ENCODE measurements at places on chromosomes 13 and 19.
A peak's percentile ranks its signal among the peaks of the same experiment; 100 is the strongest.

DNA sequence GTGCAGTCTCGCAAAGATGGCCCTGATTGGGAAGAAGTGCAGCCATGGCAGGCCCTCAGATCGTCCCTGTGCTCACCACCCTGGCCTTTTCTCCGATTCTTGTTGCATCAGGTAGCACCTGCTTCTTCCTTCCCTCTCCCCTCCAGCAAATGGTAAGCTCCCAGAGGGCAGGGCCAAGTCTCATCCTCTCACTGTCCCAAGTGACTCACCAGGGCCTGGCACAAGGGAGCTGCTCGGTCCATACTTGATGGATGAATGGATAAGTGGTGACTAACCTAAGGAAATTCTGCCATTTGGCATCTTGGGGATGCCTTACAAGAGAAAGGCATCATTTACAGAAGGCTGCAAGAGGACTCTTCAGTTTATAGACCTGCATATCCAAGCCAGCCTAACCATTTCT, 84.9 kb downstream of the ZIC5 start:
- DNase-seq, result no peak

- peak; percentile 18 for DNase-seq
These were observed 71.9 kb downstream of the FLT1 start for GRCh38 chr13:28423010-28423409.

- no peak for DNase-seq
These were observed 25.3 kb downstream of the PEPD start for GRCh38 chr19:33496038-33496895.

- no peak for DNase-seq
These were observed 78.7 kb upstream of the GPC6 start for GRCh38 chr13:93147946-93148345.

DNA sequence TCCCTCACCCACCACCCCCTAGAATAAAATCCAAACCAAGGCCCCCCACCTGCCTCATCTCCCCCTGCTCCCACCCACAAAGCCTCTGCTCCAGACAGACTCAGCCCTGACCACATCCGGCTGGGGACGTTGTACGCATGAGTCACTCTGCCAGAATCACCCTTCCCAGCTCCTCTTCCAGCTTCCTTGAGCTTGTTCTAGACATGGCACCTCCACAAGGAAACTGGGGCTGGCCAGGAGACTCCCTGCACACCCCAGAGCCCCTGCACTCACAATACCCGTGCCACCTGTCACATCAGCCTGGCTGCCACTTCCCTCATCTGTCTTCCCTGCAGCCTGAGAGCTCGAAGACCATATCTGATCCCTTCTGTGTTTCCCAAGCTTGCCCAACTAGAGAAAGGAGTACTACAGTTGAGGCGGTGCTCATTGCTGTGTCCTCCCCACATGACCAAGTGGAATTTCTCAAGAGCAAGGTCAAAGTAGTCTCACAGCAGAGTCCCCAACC, 9.7 kb downstream of the DEDD2 start:
- no peak for DNase-seq

- no peak for DNase-seq
These were observed 1505.1 kb downstream of the PCDH9 start for GRCh38 chr13:65725006-65725405.

GRCh38 chr13:38348861-38349389, 726 bp upstream of the UFM1 start:
- DNase-seq, result peak; percentile 2

DNA sequence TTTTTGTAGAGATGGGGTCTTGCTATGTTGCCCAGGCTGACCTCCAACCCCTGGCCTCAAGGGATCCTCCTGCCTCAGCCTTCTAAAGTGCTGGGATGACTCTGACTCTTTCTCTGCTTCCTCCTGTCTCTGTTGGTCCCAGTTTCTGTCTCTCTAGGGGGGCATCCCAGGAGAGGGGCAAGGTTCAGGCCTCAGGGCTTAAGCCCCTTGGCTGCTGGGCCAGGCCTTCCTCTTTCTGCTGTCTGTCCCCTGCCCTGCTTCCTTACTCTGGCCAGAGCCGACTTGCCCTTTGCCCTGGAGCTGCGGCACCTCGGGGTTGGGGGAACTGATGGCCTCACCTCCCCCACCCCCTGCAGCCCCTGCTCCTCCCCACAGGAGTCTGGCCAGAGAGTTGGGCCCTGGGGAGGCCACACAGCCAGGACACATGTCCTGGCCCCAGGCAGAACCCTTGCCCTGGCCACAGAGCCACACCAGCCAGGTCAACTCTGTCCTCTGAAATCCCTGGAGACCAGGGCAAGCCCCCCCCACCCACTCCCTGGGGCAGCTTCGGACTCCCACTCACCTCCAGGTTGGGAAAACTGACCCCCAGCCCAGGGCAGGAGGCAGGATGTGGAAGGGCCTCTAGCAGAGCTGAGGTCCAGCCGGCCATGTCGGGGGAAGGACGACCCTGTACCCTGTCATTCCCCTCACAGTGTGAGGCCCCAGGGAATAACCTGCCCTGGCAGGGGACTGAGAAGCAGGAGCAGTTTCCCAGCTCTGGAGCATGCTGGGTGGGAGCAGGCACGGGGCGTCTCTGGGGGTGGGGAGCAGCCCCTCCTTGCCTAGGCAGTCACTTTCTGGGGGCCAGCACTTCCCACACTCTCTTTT, 23.7 kb downstream of the CEBPA start:
- DNase-seq, result no peak

- no peak for DNase-seq
These were observed 90.2 kb downstream of the RAB20 start for GRCh38 chr13:110471156-110471832.

DNA sequence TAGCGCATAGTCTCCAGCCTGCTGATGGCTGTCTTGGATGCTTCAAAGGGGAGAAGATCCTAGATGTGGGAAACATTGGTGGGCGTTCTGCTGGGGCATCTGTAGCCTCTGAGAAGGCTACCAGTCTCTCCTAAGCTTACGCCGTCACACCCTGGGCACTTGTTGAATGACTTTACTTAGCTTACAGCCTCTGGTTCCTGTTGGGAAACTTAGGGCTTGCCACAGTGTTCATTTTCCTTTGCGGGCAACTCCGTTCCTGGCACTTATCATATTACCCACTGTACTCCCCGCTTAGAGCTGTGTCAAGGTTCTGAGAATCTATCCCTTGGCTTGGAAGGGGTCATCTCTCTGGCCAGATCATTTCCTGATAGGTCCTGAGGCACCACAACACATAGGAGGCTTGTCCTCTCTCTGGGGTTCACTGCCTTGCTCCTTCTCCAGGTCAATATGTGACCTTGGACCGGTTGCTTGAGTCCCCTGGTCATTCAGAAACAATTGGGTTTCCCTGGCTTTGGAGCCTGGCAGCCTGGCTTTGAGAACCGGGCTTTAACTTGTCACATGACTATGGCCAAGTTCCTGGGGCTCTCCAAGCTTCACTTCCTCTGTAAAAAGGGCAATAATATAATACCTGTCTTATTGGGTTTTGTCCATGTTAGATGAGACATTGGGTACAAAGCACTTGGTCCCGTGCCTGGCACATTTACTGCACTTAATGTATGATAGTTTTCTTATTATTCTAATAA, 20.5 kb upstream of the ALOX5AP start:
- no peak for DNase-seq

DNA sequence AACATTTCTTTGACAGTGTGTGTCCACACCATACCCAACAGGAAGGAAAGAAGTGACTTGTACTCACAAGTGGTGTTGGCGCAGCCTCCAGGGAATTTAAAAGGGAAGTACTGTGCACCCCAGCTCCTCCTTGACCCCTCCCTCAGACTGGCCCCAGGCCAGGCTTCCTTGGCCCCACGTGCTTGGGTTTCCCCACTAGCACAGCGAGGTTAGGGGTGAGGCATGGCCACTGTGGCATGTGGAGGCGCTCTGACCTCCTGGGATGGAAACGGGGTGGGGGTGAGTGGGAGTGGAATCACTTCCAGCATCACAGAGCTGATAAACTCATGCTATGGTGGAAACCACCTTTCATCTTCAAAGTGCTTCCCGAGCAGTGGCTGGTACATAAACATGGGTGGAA, 168.6 kb downstream of the ZNF536 start:
- no peak for DNase-seq

DNA sequence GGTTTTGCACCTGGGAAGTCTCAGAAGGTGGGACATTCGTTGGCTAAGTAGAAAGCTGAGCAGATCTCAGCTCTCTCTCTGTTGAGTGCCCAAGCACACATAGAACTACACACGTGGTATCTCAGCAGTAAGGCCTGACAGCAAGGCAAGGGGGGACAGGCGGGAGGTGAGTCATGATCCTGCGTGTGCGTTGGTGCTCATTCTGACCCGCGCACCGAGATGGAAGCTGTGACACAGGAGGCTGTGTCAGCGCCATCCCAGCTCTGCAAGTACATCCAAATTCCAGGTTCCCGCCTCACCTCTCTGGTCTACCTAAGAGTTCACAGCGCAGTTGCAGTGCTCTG, 135.7 kb downstream of the USP12 start:
- no peak for DNase-seq

- no peak for DNase-seq
These were observed 485.8 kb downstream of the ZNF536 start for GRCh38 chr19:30857966-30858490.

GRCh38 chr19:2246801-2247361, 2.2 kb upstream of the AMH start:
- no peak for DNase-seq

DNA sequence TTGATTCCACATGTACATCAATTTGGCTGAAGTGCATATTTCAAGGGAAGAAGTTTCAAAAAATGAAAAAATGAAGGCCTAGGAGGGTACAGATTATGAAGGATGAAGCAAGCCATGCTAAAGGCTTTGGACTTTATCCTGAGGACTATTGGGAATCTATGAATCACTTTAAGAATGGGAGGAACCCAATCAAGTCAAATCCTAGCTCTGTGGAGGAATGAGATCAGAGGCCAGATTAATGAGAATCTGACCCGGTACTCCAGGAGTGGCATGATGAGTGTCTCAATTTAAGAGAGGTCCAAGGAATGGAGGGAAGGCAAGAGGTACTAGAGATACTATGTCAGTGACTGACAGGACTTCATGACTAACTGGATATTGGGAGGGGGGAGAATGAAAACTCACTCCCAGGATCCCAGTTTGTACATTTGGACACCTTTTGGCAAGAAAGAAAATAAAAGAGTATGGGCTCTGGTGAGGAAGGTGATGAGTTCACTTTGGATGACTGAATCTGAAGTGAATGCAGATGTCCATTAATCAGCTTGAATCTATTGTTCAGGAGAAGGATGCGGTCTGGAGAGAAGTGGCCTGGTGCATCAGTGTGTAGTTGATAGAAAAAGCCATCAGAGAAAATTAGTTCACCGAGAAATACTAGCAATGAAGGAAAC, 349.0 kb downstream of the EFNB2 start:
- DNase-seq, result no peak

- no peak for DNase-seq
These were observed 12.5 kb upstream of the ZNF675 start for GRCh38 chr19:23699521-23699860.

GRCh38 chr19:10952809-10953208, 8.0 kb upstream of the SMARCA4 start:
- DNase-seq, result no peak

DNA sequence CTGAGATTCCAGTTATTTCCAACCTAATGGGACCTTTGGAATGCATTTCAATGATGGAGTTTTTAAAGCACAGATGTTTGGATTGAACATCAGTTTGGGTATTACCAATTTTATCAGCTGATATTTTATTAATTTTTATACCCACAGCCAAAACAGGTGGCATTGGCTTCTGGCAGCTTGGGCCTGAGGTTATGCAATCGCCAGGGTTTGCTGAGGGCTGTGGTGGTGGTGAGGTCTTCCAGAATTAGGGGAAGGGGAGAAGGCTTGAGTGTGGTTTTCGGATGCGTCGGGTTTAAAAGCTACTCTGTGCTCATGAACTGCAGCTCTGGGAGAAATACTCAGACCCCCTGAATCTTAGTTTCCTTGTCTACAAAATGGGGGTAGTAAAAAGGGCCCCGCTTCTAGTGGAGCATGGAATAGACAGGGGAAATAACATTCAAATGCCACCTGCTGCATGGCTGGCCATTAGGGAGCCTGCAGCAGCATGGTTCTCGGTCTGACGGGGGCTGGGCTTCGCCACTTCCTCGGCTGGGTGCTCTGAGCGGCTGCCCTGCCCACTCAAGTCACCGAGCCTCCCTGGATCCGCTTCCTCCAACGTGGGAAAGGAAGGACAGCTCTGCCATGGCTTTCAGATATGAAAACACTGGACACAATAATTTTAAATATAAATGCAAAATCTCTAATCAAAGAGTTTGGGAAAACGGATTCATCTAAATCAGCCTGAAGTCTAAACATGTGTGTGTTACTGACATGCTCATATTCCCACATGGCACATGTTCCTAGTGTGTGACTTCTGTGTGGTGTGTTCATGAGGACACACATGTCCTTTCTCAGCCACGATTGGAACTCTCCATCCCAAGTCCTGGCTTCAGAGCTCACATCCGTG, 35.2 kb downstream of the ADPRHL1 start:
- DNase-seq, result no peak

DNA sequence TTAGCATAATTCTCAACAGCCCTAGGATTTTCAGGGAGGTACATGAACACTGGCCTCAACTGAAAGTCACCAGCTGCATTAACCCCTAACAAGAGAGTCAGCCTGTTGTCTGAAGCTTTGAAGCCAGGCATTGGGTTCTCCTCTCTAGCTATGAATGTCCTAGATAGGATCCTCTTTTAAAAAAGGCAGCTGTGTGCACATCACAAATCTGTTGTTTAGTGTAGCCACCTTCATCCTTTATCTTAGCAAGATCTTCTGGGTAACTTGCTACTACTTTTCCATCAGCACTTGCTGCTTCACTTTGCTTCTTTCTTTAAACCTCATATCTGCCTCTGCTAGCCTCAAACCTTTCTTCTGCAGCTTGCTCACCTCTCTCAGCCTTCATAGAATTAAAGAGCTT, 1692.1 kb downstream of the EFNB2 start:
- DNase-seq, result no peak

GRCh38 chr13:99505814-99506269, 4.6 kb downstream of the TM9SF2 start:
- DNase-seq, result no peak

- no peak for DNase-seq
These were observed 38.3 kb upstream of the HMGB1 start for GRCh38 chr13:30504081-30504480.

GRCh38 chr19:50214699-50215543, 11.5 kb downstream of the MYH14 start:
- DNase-seq, result no peak

GRCh38 chr13:38564256-38565150, 122.4 kb upstream of the FREM2 start:
- DNase-seq, result no peak

Measured in stimulated activated CD8-positive, alpha-beta memory T cell treated with anti-CD3 and anti-CD28 coated beads, Interleukin-15, amount 100 ng/mL, for 48 hours (primary cell).